ENCODE measurements at places on chromosomes 3 and 15.

- DNase-seq, result no peak
Observed at GRCh38 chr15:35019404-35020327, 31.6 kb upstream of the ZNF770 start.

- DNase-seq, result no peak
Observed at GRCh38 chr3:50365080-50365841, 5.9 kb upstream of the TMEM115 start.

DNA sequence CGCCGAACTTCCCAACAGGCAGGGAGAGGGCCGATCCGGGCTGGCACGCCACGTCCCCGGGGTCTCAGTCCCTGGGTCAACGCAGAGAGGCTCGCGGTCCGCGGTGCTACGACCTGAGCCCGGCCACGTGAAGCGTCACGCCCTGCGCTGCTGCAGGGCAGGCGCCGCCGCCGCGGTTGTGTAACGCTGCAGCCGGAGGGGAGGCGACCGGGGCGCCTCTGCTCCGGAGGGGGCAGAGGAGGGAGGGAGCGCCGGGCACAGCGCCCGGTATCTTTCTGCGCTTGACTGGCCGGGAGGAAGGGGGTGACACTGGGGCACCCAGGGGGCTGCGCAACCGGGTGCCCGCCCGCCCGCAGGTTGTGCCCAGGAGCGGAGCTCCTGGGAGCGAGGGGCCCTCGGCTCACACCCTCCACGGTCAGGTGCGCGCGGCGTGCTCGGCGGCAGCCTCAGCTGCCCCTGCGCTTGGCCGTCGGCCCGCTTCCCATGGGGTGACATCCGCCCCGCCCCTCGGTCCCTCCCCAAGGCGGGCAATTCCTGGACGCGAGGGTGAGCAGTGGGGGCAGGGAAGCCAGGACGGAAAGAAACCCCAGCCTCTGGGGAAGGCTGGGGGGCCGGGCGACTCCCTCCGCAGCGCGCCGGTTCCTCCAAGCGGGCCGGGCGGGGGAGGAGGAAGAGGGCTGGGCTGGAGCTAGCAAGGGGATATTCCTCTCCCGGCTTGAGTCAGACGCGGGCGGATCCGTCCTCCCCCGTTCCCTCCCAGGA lies 852 bp upstream of the BHLHE40 start:
- peak; percentile 97 for DNase-seq

GRCh38 chr15:85702321-85703101 lies 92.2 kb downstream of the KLHL25 start:
- DNase-seq, result no peak

DNA sequence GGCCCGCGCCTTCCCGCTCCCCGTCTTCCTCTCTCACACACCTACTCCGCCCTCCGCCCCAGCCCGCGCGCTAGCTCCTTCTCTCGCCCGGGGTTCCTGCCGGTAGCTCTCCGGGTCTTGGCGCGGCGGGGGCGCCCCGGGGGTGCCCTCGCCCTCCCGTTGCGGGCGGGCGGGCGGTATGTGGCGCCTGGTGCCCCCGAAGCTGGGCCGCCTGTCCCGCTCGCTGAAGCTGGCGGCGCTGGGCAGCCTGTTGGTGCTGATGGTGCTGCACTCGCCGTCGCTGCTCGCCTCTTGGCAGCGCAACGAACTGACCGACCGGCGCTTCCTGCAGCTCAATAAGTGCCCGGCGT lies 507 bp downstream of the DIPK2A start:
- no peak for DNase-seq

- no peak for DNase-seq
Observed at GRCh38 chr3:195200010-195200822, 70.7 kb downstream of the XXYLT1 start.

- peak; percentile 95 for DNase-seq
Observed at GRCh38 chr3:128383316-128384235, 83.1 kb downstream of the DNAJB8 start.

DNA sequence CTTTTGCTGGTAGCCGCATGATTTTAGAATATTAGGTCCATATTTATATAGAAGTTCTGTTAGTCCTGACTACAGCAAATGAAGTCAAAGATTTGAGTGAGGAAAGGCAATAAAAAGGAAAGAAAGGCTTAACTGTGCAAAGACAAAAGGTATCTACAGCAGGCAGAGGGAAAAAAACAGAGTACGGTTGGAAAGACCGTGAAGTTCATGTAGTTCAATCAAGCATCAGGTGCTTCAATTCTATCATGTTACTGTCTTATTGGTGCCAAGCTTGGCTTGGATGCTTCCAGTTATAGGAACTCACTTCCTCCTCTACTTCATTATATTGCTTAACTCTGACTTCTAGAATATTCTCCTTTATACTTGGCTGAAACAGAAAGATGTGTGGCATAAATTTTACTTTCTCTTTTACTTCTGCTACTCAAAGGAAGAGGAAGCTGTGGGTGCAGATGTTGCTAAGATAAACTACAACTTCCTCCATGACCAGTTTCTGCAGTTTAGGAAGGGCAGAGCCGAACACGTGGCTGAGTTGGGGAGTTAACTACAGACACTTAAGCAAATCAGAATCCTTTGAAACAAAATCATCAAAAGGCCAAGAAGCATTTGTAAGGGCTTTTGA lies 72.6 kb upstream of the ZBED2 start:
- no peak for DNase-seq

- no peak for DNase-seq
Observed at GRCh38 chr15:76253691-76254473, 57.4 kb downstream of the ETFA start.

DNA sequence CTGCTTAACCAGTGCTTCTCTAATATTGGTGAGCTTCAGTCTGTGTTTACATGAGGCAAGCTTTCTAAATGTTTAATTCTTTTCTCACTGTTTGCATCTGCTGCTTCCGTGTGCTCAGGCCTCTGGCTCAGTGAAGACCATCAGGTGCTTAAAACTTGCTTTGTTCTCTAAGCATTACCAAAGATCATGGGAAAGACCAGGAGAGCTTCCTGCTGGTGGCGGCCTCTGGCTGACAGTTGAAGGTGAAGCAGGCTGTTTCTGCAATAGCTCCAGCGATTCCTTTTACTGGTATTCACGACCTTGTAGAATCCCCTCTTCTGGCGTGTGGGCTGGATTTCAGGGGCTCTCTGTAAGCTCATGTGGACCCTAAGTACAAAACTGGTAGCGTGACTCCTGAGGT lies 45.1 kb downstream of the EDEM1 start:
- DNase-seq, result no peak

DNA sequence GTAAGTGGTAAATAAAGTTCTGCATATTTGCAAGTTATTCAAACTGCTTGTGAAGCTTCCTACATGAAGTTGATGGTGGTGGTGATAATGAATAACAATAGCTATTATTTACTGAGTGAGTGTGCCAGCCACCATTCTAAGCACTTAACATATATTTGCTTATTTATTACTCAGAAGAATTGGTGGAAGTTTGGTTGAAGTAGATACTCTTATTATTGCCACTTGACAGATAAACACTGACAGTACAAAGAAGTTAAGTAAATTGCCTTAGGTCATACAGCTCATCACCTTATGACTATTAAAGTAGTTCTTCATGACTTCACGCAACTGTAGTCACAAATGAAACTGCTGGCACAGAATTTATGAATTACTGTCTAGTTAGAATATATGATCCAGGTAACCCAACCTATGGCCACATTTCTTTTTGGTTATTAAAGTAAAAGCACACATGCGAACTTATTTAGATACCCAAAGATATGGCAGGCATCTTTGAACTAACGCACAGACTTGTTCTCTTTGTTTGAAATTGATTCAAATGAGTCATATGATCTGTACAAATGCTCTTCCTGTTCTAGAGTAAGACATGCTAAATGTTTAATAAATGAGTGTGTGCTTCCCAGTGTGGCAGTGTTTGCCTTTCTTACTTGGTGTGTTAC lies 99.8 kb upstream of the NR2F2 start:
- no peak for DNase-seq

DNA sequence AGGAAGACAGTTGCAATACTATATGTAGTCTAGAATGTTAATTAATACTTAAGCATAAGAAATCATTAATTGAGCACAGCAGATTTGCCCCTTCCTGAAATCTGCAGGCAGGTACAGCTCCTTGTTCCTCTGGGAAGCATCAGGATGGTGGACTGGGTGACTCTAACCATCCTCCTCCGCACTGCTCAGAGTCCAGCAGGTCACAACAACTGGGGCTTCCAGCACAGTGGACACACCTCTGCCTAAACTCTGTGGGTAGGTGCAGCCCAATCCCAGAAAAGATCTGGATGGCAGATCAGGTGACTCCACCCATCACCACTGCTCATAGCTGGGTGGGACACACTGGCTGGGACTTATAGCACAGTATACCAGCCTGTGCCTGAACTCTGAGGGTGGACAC lies 189.9 kb upstream of the TMCO5A start:
- DNase-seq, result no peak

DNA sequence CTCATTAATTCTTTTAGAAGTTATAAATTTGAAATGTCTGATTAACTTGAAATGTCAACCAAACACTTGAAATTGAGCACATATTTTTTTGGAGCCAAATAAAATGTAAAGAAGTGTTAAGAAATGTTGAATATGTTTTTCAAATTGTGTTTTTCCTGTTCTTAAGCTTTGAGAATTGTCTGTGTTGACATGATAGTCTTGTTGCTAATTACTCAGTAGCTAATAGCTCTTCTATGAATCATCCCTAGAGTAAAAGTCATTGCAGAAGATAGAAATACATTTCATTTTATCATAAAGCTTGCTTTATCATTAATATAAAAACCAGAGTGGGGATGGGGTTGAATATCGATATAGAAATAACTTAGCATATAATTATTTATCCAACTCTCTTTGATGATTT lies 41.9 kb upstream of the ABHD10 start:
- no peak for DNase-seq

- DNase-seq, result peak; percentile 50
Observed at GRCh38 chr15:90839187-90840071, 29.0 kb upstream of the FURIN start.

- DNase-seq, result peak; percentile 16
Observed at GRCh38 chr3:154862265-154862664, 217.9 kb upstream of the MME start.
